BJ (cell line): ENCODE measurements at places on chromosomes 1 and 21.

- DNase-seq: no peak
These were observed 45.9 kb downstream of the HHAT start for GRCh38 chr1:210374600-210374953.

- no peak for DNase-seq
These were observed 51.0 kb downstream of the RPL5 start for GRCh38 chr1:92882819-92883218.

DNA sequence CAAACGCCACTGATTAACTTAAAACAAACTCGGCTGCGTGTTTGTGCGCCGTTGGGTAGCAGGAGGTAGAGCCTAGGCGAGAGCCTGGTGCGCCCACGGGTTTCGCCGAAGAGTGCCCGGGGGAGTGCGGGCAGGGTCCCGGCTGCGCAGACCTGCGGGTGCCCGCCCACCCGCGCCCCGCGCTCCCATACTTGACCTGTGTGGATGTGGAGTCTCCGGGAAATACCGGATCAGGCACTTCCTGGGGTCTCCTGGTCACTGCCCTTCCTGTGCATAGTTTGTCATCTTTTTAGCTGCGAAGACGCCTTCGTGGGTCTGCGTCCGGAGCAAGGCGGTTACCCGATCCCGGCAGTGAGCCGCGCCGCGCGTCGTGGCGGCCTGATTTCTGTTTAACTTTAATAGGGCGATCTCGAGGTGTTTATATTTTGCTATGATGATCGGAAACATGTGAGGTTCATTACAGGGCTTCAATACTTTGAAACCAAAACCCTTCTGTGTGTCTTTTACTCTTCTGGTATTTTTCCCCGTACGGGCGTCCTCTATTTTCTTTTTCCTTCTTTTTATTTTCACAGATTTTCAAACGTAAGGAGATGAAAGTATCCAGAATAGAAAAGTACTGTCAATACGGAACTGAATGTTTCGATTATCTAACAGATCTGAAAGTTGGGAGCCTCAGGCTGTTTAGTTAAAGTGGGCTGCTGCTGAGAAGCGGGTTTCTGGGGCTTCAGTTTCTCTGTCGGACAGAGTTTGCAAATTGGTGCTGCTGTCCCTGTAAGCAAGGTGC, 15.2 kb downstream of the NR5A2 start:
- no peak for DNase-seq

DNA sequence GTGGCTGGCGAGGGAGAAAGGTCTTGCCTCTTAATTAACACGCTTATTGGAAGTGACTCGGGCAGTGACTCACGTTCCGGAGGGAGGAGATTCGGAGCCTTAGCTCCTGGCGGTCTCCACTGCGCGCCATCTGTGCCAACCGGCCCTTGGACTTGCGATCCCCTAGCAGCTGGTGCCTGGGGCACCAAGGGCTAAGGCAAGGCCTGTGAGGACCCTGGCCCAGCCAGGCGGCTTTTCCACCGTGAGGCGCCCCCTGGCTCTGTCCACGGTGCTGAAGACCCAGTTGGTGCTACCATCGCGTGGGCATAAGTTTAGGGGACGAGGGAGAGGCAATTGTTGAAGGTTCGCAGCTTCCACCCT, 1.3 kb upstream of the SYT6 start:
- DNase-seq: peak; percentile 1

DNA sequence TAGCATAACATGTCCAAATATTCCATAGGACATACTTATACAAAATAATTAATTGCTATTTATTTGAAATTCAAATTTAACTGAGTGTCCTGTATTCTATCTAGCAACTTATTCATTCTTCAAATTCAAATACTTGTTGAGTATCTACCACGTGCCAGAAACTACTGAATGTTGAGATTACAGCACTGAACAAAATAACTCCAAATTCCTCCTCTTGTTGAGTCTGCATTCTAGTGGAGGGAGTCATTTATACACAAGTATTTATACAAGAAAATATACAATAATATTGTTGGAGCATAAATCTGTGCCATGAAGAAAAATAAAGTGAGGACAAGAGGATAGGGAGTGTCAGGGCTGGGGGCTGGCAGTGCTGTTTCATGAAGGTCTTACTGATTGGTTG, 43.7 kb upstream of the CDC42BPA start:
- DNase-seq: no peak

GRCh38 chr1:95703046-95703445, 469.0 kb downstream of the RWDD3 start:
- DNase-seq: no peak

- no peak for DNase-seq
These were observed 155.2 kb downstream of the GABPA start for GRCh38 chr21:25890001-25890400.

DNA sequence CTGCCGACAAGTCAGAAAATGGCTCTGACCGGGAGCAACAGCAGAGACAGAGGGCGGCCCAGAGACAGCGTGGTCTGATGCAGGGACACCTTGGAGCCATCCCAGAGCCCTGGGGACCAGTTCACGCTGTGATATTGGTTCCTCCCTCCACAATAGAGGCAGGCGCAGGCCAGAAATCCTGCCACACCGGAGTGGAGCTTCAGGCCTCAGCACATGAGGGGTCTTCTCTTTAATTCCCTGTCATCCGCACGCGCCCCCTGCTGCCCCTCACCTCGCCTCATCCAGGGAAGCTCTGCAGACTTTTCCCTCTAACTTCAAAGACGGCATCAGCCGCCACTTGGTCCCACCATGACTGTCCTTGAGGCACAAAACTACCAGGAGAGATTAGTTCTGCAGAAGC, 75.5 kb upstream of the ANGPTL1 start:
- DNase-seq: no peak

DNA sequence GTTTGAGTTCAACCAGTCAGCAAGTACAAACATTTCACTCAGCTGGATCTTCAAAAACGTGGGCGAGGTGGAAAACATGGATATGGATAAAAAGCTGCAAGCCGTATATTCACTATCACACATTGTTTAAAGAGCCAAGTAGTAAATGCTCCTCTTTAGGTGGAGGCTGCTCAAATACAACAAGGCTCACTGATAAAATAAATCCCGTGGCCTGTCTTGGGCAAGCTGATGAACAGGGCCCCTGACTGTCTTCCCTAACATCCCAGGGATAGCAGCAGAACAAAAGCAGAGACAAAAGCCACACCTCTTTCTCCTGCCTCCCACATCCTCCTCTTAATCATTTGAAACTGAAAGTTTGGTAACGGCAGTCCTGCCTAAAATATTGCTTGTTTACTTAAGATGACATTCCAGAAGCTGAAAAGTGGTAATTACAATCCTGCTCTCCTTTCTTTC, 357.7 kb downstream of the TTLL7 start:
- DNase-seq: peak; percentile 18

DNA sequence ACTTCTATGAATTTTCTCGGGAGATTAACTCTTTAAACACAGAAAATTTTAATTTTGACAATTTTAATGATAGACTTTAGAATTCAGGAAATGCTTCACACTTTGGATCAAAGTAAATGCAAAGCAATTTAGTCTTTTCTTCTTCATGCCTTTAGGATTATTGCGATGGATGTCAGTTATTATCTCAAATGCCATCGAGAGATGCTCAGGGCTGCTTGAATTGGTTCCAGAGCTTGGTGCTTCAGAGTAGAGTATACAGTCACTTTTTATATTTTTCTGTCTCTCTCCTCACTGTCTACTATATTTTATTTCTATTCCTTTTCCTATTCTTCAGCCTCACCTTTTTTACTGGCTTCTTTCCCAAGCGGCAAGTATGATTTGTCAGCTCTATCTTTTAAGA, 59.2 kb downstream of the C1orf21 start:
- DNase-seq: no peak

- DNase-seq: peak; percentile 56
These were observed 222.3 kb downstream of the TPR start for GRCh38 chr1:186152620-186153239.

DNA sequence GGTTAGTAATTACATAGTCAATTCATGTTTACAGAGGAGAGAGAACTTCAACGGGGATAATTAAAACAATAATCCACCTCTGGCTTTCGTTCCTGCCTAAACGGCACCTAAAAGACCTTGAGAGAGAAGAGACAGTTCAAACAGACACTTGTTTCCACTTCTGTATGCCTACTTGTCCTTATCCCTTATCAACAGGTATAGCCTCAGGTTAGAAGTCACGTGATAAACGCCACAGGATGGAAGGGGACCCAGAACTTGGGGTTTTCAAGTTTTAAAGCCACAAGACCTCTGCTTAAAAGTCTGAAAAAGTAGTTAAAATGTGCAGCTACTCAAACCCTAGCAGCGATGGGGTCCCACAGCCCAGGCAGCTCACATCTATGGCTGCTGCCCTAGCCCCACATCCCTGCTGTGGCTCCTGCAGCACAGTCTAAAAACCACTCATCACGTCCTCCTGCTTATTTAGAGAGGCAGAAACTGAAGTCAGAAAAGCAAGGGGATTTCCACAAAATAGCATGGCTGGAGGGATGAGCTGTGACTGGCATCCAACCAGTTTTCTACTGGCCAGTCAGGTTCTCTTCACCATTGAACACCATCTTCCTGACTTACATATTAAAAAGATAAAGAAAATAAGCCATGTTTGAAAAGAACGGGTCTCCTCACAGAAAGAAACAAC, 51.2 kb upstream of the SEC16B start:
- no peak for DNase-seq

DNA sequence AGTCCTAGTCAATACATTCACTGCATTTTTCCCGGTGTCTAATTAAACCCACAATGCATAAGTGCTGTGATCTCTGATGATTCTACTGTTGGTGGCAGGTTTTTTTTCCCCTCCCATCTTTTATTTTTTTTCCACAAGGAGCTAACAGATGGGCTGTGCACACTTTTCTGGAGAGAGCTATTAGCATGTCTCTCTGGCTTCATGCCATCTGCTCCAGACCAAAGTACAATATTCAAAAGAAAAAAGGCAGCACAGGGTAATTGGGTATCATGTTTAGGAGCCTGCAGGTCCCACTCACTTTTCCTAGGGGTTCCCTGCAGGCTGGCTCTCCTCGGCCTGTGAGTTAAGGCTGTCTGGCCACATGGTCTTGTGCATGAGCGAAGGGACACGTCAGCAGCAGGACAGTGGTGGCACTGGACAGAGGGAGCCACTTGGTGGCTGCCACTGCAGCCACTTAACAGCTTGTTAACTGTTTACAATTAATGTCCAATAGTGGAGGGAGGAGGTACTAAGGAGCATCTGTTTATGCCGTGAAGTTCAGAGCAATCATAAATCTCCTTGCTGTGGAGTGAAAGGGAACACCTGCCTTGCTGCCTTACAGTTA, 53.5 kb upstream of the C8B start:
- no peak for DNase-seq

DNA sequence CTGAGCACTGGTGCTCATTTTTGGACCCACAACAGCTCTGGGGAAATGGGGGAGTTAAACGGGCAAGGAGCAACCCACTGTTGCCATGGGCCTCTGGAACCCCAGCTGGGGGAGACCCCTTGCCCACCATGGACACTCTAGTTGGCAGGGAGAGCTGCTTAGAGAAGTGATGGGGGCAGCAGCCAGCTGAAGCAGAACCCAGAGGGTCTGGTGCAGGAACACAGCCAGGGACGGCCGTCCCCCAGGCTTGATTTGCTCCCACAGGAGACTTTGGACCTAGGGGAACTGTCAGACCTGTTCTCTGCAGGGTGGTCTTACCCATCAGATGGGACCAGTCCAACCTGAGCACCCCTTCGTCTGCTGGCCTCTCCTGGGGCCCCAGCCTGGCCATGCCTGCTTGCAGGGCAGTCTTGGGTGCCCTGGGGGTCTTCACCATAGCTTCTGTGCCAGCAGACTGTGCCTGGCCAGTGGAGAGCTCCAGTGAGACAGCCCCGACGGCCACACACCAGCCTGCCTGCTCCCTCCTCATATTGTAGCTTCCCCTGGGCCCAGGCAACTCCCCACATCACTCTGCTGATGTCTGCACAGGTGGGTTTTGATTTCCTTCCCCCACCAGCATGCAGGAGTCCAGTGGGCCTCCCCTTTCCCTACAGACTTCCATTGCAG, 11.3 kb downstream of the SPATC1L start:
- no peak for DNase-seq

- no peak for DNase-seq
These were observed 64.9 kb downstream of the TMEM53 start for GRCh38 chr1:44609412-44609767.

GRCh38 chr1:235113183-235113917, 15.3 kb downstream of the TOMM20 start:
- no peak for DNase-seq

DNA sequence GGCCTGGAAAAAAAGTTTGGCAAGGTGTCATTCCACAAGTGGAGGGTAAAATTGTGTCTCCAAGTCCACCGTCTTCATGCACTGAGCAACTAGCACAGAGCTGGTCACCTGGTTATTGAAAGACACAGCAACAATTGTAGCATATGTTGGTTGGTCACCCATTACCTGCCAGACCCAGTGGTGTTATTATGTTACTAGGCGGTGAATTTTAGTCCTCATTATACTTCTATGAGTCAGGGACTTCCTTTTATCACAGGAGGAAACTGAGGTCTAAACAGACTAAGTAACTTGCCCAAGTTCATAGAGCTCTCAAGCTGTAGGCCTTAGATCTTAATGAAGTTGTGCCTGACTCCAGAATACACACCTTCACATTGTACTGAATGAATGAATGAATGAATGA, 94.9 kb upstream of the VANGL1 start:
- no peak for DNase-seq

- no peak for DNase-seq
These were observed 3.9 kb upstream of the FAM151A start for GRCh38 chr1:54627196-54627595.

GRCh38 chr1:211009944-211010343, 124.0 kb downstream of the KCNH1 start:
- DNase-seq: no peak

DNA sequence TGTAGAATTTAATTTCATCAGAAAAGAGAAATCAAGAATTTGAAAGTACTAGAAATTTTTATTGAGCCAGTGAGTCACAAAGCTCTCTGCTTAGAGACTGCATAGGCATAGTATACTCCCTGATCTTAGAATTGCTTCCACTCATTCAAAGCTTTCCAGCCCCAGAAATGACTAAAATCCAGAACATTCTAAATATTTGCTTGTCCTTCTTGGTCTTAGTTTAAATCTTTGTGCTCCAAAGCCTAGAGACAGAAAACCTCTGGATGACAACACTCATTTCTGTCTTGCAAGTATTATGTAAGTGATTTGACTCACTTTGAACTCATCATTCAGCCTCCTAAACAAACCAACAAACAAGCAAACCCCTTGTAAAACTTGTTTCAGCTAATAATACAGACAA, 74.2 kb downstream of the PTPRC start:
- DNase-seq: peak; percentile 76

GRCh38 chr1:94783342-94784189, 36.6 kb upstream of the SLC44A3 start:
- DNase-seq: peak; percentile 60

- DNase-seq: no peak
These were observed 34.5 kb downstream of the OR10R2 start for GRCh38 chr1:158506369-158506987.

DNA sequence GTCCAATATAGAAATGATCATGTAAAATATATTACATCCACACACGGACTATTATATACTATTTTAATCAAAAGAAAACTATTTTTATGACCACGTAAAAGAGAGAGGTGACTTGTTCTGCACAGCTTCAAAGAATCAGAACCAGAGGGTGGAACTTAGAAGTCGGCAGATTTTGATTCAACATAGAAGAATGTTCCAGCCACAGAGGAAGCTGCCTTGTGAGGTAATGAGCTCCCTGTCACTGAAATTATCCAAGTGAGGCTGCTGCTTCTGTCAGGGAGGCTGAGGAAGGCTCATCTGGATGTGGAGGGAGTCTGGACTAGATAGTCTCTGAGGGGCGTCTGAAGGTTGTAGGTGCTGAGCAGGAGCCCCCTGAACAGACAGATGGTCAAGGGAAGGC, 2.7 kb downstream of the PLEKHA6 start:
- DNase-seq: no peak

GRCh38 chr21:41678924-41679318, 87.9 kb downstream of the RIPK4 start:
- DNase-seq: peak; percentile 91
